ENCODE measurements at places on chromosomes 11 and 22.

GRCh38 chr11:130162733-130163132 lies 3.2 kb downstream of the ST14 start:
- no peak for DNase-seq

DNA sequence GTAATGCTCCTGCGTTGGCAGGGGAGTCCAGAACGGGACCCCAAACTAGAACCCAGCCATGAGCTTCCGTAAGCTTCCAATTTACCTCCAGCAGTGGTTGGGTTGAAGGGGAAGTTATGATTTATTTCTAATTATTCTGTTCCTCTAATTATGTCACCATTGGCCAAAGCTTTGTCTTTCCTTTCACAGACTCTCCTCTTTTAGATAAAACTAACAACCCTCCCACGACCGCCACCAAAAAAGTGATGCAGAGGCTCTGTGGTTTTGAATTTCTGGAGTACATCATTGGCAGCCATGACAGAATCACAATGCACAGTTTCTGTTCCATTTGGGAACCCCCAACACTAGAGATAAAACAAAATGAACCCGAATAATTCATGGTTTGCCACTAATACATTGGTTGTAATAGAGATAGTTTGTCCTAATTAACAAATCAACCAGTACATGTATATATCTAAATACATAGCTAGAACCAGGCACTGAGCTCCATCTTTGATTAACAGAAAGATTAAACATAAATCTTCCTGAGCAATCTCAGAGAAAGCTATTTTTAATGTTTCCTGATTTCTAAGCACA lies 64.3 kb downstream of the ETS1 start:
- no peak for DNase-seq

DNA sequence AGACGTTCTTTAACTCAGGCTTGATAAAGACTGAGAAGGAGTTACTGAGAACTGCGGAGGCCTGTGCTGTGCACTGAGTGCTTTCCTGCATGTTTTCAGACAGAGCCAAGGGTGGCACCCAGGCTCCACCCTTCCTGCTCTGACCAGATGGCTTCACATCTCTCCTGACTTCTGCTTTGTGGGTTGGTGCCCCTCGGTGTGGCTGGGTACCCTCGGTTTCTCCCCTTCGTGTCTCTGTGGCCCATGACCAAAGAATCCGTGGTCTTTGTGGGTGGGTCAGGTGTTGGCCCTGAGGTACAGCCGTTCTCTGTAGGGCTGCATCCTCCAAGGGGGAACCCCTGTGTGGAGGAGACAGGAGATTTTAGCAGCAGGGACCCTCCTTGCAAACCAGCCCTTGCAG lies 34.3 kb downstream of the GRIK4 start:
- no peak for DNase-seq

DNA sequence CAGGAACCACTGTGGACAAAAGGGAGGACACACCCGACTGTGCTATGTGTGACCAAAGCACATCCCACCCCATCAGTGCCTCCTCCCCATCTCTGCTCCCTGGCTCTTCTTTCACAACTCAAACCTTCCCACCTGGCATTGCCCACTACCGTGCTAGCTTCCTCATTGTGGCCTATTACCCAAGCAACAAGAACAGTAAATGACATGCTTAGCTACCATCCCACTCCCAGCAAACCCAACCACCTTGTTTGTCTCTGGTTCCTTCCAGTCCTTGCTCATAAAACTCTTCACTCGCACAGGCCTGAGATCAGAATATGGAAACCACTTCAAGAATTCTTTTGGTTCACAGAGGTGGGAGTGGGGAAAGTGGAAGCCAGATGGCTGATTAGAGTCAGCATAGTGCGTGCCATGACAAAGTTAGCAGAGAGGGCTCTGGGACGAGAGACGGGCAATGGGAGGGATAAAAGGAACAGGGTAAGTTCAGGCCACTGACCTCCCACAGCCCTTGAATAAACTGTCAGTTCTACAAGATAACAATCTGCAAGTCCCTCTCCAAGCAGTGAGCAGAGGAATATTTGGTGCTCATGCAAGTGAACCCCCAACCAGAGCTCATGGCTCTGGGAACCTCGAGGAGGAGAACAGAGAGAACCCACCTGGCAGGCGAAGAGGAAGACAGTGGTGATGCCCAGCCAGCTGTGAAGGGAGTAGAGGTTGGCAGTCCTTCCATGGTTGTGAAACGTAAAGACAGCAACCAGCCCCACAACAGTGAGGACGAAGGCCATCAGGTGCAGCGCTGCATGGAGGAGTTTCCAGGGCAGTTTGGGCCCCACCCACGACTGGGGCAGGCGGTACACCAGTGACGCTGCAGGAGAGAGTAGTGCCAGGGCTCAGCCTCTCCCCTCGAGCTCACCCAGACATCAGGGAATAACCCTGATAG lies 8.3 kb downstream of the CYB561A3 start:
- no peak for DNase-seq

GRCh38 chr11:44030996-44031395 lies 16.8 kb upstream of the ACCSL start:
- DNase-seq, result no peak
